ENCODE measurements at places on chromosomes 3 and 15.

DNA sequence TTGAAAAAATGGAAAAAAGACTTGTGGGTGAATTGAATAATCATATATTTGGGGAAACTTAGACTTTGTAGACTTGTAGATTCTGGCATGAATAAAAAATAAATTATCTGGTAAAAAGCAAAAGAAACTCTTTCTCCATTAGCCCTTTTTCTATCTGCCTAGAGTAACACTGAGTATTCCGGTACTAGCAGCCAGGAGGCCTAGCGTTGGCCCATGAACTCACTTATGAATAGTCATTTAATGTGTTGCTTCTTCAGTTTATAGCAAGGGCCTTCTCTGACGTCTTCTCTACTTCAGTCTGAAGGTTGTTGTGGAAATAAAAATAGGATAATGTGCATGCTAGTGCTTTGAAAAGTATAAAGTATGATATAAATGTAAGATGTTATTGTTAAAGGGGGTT lies 851.2 kb upstream of the NR2F2 start:
- DNase-seq = no peak

GRCh38 chr3:47009225-47010110 lies 30.0 kb downstream of the NBEAL2 start:
- DNase-seq = peak; percentile 82

- no peak for DNase-seq
Measured at GRCh38 chr3:195263925-195264600, 6.9 kb downstream of the XXYLT1 start.

- no peak for DNase-seq
Measured at GRCh38 chr3:110677506-110677905, 394.1 kb upstream of the NECTIN3 start.

DNA sequence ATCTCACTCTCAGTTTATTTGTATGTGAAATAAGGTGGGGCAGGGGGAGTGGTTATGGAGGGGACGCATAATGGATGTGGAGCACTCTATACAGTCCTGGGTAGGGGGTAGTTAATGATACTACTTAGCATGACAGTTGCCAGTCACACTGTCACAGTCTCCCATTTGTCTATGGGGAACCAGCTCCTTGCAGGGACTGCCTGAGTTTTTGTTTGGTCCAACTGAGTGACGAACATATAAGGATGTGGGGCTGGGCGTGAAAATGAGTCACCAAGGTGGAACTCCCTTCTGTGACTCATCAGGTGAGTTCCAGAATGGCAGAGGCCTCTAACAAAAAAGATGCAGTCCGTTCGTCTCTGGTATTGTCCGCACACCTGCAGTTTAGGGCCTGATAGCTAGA lies 235.3 kb upstream of the ST8SIA2 start:
- DNase-seq = no peak

- no peak for DNase-seq
Measured at GRCh38 chr3:153952091-153952490, 169.1 kb upstream of the ARHGEF26 start.

DNA sequence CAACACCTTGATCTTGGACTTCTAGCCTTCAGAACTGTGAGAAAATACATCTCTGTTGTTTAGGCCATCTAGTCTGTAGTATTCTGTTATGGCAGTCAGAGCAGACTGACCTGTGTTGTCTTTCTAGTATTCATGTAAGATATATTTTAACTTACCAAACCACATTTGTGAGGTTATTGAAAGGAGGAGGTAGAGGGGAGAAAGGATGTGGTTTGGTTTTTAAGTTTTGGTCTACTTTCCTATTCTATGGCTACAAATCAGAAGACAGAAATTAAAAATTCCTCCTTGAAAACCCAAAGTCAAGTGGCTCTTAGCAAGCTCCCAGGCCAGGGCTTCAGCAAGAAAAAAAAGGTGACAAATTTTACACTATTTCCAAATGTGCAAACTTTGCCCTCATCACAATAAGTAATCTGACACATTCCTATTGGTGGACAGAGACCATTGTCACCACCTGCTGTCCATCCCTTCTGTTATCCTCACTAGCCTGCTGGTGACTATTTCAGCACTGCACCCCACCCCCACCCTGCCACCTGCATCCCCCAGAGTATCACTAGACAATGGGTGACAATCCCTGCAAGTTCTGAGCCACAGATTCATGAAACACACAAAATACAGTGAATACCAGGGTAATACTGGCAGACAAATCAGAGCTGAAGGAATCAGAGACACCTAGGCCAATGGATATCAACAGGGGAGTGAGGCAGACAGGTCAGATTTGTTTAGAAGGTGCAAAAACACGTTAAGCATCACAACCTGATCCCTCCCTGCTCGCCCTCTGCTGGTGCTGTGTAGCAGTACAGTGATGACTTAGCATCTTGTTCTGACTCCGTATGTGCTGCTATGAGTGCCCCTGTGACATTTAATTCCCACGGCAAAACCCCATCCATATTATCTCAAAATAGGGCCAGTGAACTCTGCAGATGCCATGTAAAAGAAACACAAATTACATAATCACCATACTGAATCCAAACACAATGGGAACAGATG lies 79.0 kb upstream of the DCLK3 start:
- DNase-seq = peak; percentile 39

DNA sequence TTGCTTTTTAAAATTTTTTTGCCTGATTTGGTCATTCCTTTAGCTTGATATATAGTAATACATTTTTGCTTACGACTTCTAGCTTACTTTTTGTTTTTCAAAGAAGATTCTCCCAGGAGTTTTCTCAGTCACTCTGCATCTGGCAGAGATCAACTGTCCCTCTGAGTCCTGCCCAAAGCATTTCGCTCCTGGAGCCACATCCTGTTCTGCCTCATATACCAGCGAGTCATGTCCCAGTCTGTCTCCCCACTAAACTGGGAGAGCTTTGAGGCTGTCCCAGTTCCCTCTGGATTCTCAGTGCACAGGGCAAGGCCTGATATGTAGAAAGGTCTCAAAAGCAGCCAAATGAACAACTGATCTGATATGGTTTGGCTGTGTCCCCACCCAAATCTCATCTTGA lies 326.3 kb downstream of the ARRDC4 start:
- DNase-seq = no peak

DNA sequence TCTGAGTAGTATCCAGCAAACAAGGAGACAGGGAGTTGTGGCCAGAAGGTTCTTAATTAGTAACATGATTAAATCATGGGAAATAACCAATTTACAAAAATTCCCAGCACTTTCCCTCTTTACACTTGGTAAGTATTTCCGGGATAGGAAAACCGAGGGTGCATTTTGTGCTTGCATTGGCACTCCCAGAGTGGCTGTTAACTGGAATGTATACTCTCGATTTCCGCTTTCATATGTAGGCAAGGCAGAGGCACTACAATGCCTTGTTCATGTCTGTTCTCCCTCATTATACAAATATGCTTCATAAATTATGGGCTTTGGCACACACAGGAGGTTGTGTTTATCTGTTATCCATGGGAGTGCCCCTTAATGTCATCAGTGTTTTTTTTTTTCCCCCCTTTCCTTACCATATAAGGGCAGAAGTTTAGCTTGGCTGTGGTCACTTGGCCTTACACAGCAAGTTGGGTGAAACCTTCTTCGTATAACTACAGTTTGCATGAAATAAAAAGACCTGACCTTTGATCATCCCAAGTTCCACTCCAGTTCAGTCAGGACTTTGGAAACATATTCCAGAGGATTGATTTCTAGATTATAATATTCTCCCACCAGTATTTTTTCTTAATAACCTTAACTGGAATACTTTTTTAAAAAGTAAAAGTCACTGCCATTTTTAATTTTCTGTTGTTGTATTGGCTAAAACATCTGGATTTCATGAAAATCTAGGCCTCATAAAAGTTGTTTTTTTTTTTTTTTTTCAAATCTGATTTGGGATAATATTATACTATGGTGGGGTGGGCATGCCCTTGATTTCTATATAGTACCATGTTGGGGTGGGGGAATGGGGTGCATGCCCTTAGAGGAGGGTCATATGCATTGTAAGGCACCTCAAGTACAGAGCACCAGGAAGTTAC lies 8.9 kb downstream of the TPM1 start:
- peak; percentile 84 for DNase-seq

DNA sequence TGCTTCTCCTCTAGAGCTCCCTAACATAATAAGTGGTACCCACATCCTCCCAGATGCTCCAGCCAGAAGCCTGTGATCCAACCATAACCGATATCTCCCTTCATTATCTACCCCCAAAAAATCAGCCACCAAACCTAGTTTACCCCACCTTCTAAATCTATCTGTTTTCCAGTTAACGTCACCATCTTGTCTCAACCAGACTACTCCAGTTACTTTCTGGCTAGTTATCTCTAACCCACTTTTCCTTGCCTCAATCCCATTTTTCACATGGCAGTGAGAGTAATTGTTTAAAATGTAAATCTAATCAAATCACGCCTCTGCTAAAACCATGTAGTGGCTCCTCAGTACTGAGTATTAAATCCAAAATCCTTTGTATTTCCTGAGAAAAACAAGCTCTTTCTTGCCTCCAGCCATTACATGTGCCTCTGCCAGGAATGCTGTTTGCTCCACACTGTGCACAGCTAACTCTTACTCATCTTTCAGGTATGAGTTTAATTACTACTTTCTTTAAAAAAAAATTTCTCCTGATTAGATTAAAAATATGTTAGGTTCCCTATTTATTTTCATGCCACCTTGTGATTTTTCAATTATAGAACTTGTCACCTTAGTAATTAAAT lies 15.4 kb downstream of the CCDC54 start:
- no peak for DNase-seq

GRCh38 chr3:52722491-52722890 lies 16.6 kb downstream of the SPCS1 start:
- DNase-seq = no peak

DNA sequence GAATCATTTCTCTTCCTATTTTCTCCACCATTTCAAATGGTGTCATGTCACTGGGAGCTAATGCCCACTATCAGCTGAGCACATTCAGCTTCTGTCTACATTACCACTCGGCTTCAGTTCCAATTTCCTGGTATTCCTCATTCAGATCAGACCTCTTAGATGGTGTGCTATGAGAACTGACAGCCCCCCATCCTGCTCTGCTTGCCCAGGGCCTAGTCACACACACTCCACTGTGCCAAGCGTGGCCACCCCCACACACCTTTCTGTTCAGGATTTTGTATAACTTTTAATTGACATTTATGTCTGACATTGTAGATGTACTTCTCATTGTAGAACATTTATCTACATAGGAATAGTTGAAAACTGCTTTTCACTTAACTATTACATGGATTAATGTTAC lies 146.8 kb downstream of the CDIN1 start:
- DNase-seq = no peak

DNA sequence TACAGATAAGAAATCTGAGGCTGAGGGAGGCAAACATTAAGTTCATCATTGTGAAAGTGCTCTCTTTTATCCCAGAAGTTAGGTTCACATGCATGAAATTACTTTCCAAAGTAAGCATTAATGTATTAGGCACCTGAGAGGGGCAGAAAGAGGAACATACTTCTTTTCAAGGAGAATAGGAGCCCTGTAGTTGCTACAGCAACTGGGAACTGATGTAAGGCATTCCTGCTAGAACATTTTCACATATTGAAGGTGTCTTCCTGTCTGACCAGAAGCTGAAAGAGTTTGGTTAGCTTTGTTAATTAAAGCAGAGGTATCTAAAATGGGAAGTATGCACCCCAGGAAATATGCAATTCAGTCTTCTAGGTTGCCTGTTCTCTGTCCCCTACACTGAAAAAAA lies 65.5 kb upstream of the ZBTB20 start:
- DNase-seq = no peak

DNA sequence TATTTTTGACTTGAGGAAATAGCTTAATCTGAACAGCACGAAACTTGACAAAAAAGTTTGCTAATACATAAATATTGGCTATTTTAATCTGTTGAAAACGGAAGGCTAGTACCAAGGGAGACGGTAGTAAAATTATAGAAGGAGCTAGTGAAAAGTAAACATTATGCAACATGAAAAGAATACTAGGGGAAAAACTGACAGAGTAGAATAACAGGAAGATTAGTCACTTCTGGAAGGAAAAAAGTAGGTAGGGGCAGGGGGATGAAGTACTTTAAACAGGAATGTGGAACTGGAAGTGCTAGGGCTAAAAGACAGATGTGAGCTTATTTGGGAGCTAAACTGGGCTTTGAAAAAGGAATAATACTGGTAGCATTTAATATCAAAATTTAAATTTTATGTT lies 60.1 kb downstream of the MBNL1 start:
- DNase-seq = no peak

DNA sequence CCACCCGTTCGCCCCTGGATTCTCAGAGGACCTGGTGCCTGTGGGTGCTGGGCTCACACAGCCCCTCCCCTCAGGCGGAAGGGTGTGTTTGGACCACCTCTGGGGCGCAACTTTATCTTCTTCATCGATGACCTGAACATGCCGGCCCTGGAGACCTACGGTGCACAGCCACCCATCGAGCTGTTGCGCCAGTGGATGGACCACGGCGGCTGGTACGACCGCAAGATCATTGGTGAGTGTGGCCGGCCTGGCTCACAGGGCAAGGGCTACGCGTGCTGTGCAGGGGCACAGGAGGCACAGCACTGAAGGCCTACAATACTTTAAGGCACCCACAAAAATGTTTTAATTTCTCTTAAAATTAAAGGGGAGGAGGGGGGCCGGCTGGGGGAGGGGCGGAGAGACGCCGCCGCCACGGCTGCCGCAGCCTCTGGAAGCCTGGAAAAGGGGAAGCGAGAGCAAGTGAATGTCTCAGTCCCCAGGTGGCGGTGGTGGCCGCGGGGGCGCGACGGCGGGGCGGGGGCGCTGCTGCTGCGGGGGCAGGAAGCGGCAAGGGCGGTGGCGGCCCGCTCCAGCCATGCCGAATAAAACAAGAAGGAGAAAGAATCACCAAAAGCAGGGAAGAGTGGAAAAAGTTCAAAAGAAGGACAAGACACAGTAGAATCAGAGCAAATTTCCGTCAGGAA lies 56.8 kb downstream of the DNAH1 start:
- DNase-seq = no peak

DNA sequence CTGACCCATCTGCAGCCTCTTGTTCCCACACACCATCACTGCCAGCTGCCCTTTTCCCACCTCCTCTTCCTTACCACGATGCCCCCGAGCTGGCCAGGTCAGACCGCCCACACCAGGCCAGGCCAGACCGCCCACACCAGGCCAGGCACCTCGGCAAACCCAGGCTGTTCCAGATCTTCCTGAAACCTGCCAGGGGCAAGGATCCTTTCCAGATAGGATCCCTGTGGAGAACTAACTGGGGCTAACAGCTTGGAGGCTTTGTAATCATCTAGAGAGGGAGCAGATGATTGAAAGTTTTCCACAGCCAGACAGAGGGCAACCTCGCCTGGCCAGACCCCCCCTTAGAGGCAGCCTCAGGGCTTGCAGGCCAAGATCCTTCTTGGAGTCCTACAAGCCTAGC lies 287.3 kb upstream of the TLE3 start:
- no peak for DNase-seq

DNA sequence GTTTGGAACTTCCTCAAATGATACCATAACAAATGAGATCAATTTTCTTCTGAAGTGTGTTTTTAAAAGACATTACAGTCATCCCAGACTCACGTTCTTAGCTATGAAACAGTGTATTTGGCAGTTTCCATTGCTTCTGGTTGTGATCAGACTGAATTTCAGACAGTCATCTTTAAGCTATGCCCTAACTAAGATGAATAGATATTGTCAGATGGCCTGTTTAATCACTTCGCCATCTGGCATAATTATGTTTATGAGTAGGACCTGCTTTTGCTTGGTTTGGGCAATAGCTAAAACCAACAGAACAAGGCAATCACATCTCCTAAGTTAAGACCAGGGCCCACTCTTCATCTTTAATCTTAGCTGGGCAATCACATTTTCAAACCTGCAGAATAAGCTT lies 313.1 kb downstream of the SV2B start:
- no peak for DNase-seq

- no peak for DNase-seq
Measured at GRCh38 chr3:105848821-105849220, 20.0 kb downstream of the CBLB start.

All from hematopoietic multipotent progenitor cell treated with erythropoietin and hydrocortisone succinate and interleukin-3 and kit ligand, for 17 days (in vitro differentiated cells).